Stimulated activated CD4-positive, alpha-beta T cell treated with anti-CD3 and anti-CD28 coated beads, Interleukin-4, amount 100 ng/mL, for 48 hours (primary cell): ENCODE measurements at places on chromosomes 7 and 10.
A peak's percentile ranks its signal among the peaks of the same experiment; 100 is the strongest.

DNA sequence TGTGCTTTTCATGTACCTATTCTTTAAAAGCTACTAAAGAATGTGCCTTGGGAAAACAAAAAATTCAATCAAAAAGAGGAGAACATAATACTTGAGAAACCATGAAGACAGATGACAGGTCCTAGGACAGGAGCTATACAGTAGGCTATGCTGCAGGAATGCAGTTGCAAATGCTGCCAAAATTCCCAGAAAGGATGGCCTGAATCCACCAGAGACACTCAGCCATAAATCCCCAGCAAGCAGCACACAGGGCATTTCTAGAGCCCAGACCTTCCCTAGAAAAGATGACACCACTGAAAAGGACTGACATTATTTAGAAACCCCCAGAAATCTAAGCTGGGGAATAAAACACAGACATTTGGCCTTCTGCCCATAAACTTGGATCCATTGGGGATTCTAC is 237.3 kb downstream of the C7orf25 start:
- no peak for DNase-seq

- DNase-seq, result no peak
These were observed 219.0 kb downstream of the DIP2C start for GRCh38 chr10:470339-471003.

- DNase-seq, result no peak
These were observed 217.6 kb downstream of the GFRA1 start for GRCh38 chr10:116055252-116055916.

DNA sequence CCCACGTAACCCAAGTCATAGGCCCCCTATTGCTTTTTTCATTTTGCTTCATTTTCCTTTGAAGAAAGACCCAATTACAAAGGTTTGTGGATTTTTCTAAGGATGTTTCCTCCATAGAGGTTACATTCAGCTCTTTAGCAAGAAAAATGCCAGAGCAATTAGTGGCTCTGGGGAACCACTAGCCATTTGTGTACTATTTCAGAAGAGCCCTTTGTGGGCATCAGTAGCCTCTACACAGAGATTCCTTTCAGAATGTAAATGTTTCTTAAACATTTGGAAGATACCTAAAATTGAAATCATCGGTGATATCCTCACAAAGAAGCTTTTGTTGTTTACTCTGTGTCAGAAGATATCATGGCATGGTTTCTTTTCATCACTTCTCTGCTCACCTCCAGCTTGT is 291.0 kb upstream of the KMT2E start:
- DNase-seq, result no peak

DNA sequence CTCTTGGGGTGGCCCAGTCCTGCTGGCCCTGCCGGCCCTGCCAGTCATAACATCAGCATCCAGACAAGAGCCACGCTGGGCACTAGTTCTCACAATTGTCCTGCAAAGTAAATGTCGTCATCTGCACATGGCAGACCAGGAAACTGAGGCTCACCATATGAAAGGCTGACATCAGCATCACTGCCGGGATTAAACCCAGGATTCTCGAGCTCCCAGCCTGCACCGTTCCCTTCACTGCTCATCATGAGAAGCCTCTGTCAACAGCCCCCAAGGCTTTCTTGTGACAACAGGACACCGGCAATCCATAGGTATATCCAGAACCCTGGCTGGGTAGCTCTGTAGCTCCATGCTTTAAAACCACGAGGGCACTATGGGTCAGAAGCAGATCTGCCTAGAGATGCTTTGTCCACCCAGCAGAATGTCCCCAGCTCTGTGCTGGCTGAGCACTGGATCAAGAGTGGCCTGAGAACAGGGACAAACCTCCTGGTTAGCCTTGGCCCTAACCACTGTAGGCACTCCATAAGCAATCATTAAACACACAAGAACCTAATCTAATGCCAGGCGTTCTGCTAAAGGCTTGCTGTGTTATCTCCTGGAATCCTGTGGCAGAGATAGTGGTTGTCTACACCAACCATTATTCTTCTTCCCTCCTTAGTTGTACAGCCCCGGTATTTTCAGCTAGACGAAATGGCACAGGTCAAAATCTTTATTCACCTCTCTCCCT is 41.2 kb upstream of the C10orf71 start:
- no peak for DNase-seq

- DNase-seq, result no peak
These were observed 30.9 kb downstream of the TRIM8 start for GRCh38 chr10:102675011-102675665.

GRCh38 chr10:103740611-103741010 is 114.8 kb downstream of the SH3PXD2A start:
- DNase-seq, result no peak

DNA sequence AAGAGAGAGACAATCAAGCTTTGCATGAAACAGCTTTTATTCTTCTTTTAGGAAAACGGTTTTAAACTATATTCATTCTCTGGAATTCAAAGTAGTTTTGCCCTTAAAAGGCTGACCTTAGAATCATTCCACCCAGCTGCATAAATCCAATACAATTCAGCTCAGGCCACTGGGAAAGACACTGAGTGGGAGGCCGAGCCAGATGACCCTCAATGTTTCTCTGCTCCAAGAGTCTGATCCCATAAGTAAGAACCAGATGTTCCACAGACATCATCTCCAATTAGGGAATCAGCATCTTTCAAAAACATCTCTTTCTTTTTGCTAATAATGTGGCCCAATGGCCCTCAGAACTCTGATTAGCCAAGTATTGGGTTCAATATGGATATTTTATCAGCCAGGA is 26.1 kb downstream of the CREB3L2 start:
- no peak for DNase-seq

DNA sequence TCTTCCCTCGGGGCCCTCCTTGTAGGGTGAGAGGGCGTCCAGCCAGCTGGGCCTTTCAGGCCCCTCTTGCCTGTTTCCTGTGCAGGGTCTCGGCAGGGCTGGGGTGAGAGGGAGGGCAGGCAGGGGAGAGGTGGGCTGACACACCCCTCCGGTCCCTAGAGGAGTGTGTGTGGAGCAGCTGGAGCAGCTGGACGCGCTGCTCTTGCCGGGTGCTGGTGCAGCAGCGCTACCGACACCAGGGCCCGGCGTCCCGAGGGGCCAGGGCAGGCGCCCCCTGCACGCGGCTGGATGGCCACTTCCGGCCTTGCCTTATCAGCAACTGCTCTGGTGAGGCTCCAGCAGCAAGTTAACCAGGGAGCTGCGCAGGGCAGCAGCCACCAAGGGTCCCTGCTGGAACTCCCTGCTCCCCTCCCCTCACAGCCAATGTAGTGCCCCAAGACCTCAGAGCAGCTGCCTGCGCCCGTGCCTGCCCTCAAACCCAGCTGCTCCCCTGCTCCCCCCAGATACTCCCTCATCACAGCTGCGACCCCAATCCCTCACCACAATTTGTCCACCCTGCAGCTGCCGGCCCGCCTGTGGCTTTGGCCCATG is 15.7 kb upstream of the ZNF862 start:
- no peak for DNase-seq

- no peak for DNase-seq
These were observed 893.0 kb downstream of the NRG3 start for GRCh38 chr10:82768040-82768439.

DNA sequence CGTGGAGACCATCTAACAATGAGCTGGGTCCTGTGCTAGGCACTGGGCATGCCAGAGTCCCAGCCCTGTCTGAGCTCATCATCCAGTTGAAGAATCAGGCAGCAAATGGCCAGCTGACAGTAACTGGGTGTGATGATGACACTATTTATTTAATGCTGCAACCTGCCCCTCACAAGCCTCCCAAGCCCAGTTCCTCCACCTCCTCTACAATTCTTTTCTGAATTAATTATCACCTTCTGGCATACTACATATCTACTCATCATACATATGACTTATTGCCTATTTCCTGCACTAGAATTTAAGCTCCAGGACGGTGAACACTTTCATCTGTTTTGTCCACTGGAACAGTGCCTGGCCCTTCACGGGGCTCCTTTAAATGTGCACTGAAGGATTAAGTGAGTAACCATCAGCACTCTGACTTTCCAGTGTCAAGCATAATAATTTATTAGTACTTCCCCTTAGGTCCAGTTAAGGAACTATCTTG is 96.7 kb upstream of the LAMB4 start:
- no peak for DNase-seq

- peak; percentile 19 for DNase-seq
These were observed 644 bp downstream of the PPP1R35 start for GRCh38 chr7:100435401-100436304.

GRCh38 chr10:27188897-27189296 is 33.7 kb downstream of the MASTL start:
- DNase-seq, result no peak

GRCh38 chr7:16055263-16055976 is 365.9 kb downstream of the CRPPA start:
- DNase-seq, result no peak

DNA sequence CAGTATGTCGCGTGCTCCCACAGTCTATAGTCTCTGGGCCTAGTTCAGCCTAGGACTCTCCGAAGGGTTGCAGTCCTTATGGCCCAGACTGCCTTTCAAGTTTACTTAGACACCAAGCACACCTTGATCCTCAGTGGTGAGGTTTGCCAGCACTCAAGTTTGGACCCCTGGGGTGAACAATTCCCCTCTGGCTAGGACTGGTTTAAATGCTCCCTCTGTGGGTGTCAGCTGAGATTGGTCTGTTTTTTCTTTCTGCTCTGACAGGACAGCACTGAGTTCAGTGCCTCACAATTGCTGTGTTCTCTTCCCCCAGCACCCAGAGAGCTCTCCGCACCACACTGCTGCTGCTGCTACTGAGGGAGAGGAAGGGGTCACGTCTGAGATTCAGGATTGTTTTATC is 31.9 kb upstream of the AGR3 start:
- DNase-seq, result no peak

DNA sequence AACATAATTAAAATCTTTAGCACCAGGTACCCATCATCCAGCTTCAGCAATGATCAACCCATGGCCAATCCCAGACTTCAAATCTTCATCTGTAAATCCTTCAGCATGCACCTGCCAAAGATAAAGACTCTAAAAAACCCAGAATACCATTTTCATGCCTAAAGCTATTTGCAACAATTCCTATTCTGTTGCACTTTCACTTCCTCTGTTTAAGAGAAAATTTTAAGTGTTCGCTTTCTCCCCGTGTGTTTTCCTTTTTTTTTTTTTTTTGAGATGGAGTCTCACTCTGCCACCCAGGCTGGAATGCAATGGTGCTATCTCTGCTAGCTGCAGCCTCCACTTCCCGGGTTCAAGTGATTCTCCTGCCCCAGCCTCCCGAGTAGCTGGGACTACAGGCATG is 31.8 kb upstream of the HTR5A start:
- no peak for DNase-seq

DNA sequence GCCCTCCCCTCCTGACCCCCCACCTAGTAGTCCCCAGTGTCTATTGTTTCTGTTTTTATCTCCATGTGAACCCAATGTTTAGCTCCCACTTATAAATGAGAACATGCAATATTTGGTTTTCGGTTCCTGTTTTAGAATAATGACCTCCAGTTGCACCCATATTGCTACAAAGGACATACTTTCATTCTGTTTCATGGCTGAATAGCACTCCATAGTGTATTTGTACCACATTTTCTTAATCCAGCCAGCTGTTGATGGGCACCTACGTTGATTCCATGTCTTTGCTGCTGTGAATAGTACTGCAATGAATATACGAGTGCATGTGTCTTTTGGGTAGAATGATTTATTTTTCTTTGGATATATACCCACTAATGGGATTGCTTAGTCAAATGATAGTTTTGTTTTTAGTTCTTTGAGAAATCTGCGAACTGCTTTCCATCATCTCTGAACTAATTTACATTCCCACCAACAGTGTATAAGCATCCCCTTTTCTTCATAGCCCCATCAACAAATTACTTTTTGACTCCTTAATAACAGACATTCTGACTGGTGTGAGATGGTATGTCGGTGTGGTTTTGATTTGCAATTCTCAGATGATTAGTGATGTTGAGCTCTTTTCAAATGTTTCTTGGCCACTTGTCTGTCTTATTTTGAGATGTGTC is 128.4 kb upstream of the PHYHIPL start:
- DNase-seq, result no peak

DNA sequence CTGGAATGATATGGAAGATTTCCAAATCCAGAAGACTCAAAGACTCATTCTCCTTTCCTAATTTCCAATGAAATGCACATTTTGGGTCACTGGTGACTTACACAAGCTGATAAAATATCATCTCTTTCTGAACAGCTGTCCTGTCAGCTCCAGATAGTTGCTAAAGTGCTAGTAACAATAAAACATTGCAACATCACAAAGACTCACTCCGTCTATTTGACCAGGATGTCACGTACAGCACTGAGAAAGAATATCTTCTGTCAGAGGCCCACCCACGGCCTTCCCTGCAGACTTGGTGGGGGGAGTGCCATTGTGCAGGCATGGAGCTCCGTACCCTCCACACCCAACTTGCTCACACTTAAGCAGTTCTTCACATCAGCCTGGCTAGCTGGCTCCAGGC is 78.9 kb upstream of the EGR2 start:
- DNase-seq, result no peak

DNA sequence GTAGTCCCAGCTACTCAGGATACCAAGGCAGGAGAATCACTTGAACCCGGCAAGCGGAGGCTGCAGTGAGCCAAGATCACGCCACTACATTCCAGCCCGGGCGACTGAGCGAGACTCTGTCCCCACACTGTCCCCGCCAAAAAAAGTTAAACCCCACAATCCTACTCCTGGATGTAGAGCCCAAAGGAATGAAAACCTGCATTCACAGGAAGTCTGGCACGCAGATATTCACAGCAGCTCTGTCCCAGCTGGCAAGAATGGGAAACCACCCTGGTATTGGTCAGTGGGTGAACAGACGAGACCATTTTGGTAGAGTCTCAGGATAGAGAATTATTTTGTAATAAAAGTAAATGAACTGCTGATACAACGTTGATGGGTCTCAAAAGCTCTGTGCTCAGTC is 225.2 kb downstream of the MAD1L1 start:
- no peak for DNase-seq

DNA sequence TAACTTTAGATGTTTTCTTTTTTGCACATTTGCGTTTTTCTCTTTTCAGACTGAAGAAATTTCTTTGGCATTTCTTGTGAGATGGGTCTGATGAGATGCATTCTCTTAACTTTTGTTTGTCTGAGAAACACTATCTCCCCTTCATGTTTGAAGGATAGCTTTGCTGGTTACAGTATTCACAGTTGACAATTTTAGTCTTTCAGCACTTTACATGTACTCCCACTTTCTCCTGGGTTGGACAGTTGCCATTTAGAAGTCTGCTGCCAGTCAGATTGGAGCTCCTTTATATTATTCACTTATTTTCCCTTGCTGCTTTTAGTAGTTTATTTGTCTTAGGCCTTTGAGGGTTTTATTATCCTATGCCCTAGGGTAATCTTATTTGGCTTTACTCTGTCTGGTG is 67.3 kb upstream of the VOPP1 start:
- no peak for DNase-seq
